ENCODE measurements at places on chromosomes 5 and 9.

DNA sequence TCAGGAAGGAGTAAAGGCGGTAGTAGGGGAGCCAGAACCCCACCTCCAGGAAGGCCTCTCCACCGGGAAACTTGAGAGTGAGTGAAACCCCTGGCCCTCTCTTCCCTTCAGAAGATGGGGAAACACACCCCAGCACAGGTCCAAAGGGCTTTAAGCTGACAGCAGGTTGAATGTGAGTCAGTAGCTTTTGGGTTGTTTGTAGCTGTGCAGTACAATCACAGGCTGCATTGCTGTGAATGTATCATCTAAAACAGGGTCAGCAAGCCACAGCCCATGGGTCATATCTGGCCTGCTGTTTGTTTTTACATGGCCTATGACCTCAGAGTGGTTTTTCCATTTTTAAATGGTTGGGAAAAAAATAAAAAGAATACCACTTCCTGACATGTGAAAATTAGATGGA, 10.0 kb downstream of the OTULINL start:
- DNase-seq: no peak

DNA sequence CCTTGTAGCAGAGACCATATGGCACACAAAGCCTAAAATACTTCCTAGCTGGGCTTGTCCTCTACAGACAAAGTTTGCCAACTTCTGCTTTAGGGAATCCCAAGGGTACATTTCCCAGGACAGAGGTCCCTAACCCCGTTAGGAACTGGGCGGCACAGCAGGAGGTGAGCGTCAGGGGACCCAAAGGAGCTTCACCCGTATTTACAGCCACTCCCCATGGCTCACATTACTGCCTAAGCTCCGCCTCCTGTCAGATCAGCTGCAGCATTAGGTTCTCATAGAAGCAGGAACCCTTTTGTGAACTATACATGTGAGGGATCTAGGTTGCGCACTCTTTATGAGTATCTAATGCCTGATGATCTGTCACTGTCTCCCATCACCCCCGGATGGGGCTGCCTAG, 88.5 kb upstream of the TRPM3 start:
- DNase-seq: no peak

- DNase-seq: no peak
These were observed 15.4 kb downstream of the CDC42SE2 start for GRCh38 chr5:131279204-131279603.

- no peak for DNase-seq
These were observed 1.1 kb upstream of the LCN9 start for GRCh38 chr9:135661816-135662560.

- peak; percentile 63 for DNase-seq
These were observed 13.7 kb downstream of the NUDT2 start for GRCh38 chr9:34343090-34343489.

- no peak for DNase-seq
These were observed 99.2 kb upstream of the BOD1 start for GRCh38 chr5:173715607-173716006.

- DNase-seq: no peak
These were observed 133.4 kb downstream of the TRPM3 start for GRCh38 chr9:70987986-70988385.

- DNase-seq: no peak
These were observed 442 bp downstream of the NEURL1B start for GRCh38 chr5:172641359-172642050.
